Activated CD8-positive, alpha-beta memory T cell treated with anti-CD3 and anti-CD28 coated beads for 1 hour (primary cell): ENCODE measurements at places on chromosomes 1 and 21.

DNA sequence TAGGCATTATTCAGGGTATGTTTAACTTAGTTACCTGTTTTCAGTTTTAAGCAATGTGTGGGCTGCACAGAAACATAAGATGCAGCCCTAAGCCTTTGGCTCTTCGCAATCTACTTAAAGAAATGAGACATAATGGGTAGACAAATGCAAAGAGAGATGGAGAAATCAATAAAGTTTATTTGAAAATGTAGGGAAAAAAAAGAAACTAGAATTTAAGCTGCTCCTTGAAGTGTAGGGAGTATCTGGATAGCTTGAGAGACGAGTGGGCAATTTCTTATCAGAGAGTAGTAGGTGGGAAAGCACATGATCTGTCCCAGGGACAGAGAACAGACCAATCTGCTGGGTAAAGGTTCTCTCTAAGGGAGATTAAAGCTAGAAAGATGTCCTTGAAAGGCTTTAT, 8.9 kb downstream of the WNT2B start:
- DNase-seq: no peak

DNA sequence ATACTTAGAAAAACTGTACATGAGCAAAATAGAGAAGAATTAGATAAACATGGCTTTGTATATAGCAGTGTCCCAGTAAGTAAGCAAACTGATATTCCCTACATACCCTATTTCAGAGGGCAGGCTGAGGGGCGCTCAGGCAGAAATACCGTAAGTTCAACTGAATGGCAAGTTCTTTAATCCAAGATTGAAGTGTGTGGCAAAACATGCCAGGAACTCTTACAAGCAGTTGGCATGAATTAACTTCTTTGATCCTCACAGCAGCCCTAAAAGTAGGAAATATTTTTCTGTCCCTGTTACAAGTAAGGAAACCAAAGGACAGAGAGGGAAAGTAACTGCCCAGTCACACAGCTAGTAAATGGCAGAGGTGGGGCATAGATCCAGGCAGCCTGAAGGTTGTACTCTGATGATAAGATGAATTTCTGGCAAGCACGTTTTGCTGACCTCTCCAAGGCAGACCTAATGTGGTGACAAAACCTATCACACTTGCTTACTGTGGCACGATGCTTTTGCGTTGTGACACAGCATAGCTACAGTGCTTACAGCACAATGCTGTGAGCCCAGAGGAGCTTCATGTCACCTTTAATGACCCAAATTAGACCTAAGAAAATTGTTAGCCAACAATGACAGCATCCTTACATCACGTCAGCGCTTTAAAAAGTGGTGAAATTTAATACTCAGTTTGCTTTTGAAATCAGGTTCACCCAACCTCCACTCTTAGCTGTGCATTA, 35.0 kb upstream of the THEM4 start:
- no peak for DNase-seq

- DNase-seq: no peak
Observed at GRCh38 chr21:45327441-45328197, 39.9 kb upstream of the POFUT2 start.

DNA sequence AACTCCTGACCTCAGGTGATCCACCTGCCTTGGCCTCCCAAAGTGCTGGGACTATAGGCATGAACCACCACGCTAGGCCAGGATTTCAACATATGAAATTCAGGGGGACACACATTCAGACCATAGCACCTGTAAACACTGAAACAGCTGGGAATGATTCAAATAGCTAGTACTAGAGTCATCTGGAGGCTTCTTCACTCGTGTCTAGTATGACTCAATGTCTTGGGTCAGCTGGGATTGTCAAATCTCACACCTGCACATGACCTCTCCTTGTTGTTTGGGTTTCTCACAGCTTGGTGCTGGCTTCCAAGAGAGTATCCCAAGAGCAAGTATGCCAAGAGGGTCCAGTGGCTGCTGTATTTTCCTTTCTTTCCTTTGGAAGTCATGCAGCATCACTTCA, 75.1 kb downstream of the PGM1 start:
- DNase-seq: no peak

DNA sequence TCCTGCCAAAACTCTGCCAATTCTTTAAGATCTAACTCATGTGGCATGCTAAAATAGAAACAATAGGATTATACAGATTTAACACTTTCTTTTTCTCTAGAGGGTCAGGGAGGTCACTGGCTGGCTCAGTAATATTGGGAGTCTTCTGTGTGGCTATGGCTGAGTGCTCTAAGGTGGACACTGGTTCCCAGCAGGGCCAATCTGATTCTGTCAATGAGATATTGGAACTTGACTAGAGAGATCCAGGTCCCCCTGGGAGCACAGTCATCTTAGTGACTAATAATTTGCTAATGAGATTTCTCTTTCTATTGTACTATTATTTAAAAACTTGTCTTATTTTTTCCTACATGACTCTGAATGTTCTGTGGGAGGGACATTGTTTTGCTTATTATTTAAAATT, 69.1 kb upstream of the ZP4 start:
- DNase-seq: no peak

GRCh38 chr1:69076631-69077030, 491.1 kb upstream of the LRRC7 start:
- no peak for DNase-seq

- DNase-seq: no peak
Observed at GRCh38 chr1:211009944-211010343, 124.0 kb downstream of the KCNH1 start.

DNA sequence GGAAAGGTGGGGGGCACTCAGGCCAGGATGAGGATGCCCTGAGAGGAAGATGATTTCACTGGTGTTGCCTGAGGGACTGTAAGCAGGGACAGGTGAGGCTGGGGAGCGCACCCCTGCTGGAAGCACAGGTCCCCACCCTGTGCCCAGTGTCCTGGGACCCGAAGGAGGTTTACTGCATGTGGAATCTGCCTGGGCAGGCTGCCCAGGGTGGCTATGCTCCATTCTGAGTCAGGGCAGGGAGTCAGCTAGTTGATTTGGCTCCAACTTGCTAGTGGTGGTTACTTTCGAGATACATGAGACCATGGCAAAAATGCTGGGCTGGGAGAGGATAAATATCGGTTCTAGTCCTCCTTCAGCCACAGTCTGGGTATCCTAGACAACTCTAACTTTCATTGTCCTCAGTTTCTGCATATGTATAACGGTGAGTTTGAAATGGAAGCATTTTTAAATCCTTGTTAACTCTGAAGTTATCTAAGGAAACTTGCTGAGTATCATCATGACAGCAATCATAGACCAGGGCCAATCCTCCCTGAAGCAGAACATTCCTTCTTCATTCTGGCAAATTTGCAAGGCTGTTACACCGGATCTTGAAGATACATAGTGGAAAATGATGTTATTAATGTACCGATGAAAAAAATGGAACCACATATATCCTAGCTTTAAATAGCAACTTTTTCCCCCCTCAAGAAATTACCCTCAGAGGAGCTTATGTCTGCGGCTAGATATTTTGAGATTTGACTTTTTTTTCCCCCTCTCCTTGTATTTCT, 7.7 kb downstream of the TLR5 start:
- DNase-seq: no peak

DNA sequence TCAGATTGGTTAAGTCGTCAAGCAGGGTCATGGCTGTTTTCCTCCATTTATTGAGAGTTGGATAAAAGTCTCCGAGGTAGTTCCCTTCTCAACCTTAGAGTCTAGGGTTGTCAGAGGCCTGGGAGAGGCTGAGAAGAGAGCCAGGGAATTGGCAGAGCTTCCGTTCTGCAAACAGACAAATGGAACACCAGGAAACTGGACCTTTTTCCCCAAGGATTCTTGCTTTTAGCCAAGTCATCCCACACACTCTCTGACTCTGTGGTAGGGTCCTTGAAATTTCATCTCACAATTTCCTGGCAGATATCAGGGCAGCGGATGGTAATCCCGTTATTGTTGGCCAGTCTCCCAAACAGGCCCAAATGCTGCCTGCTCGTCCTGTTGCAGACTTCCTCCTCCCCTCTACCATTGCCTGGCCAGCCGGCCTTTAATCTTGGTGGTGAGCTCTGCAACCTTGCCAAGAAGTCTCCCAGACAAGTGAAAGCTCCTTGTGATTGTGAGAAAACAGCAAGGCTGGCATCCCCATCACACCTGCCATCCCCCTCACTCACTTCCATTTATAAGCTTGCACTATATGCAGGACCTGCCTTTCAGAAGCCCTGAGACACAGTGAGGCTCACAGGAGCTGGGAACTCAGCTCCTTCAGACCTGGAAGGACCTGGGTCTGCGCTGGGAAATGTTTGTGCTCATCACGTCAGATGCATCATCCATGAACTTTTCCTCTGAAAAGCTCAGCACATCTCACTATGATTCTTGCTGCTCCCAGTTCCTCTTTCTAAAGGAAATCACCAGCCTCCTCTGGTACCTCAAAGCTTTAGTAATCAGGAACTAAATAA, 13.7 kb upstream of the SRP9 start:
- no peak for DNase-seq

GRCh38 chr1:93506126-93506525, 58.2 kb downstream of the FNBP1L start:
- no peak for DNase-seq
